ENCODE measurements at places on chromosomes 11 and 22. TPM values are rescaled to one million over a fixed set of nuclear protein-coding genes. Genes with fewer than 3 reads are reported as not detected.

GRCh38 chr11:89405629-89406028 lies 85.5 kb downstream of the NOX4 start:
- no peak for DNase-seq

- no peak for DNase-seq
Measured at GRCh38 chr11:80371931-80372330, 931.1 kb upstream of the TENM4 start.

The DSCAML1 gene
- 4.0 TPM for total RNA-seq

DNA sequence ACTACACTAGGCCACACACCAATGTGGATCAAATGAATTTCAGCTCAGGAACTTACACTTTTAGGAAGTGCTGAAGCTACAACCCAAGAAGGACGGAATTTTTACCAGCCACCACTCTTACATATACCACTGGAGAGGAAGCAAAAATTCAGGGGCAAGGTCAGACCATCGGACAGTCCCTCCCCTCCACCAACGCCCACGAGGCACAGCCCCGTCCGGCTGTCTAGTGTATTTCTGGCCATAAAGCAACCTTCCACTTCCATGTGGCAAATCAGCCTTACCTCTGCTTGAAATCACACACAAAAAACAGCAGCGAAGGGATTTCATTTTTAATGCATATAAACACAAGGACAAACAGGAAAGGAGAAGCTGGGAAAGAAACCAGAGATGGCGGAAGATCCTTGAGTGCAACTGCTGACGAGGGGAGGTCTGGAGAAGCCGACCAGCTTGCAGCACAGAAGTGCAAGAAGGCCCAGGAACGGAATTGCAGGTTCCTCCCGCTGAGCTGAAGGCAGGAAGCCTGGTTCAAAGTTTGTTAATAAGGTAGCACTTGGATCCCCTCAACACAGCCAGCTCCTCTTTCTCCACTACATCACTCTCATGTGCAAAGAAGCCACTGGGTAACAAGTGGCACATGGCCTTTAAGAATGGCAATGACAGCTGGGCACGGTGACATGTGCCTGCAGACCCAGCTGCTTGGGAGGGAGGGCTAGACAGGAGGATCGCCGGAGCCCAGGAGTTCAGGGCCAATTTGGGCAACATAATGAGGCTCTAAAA lies 71.5 kb downstream of the SHANK2 start:
- DNase-seq: no peak

The SPDYC gene
- total RNA-seq: not detected

GRCh38 chr11:95585069-95585751 lies 204.4 kb downstream of the FAM76B start:
- no peak for DNase-seq

- no peak for DNase-seq
Measured at GRCh38 chr11:35277827-35278226, 138.9 kb downstream of the CD44 start.

- no peak for DNase-seq
Measured at GRCh38 chr11:61586792-61587430, 6.0 kb upstream of the SYT7 start.

DNA sequence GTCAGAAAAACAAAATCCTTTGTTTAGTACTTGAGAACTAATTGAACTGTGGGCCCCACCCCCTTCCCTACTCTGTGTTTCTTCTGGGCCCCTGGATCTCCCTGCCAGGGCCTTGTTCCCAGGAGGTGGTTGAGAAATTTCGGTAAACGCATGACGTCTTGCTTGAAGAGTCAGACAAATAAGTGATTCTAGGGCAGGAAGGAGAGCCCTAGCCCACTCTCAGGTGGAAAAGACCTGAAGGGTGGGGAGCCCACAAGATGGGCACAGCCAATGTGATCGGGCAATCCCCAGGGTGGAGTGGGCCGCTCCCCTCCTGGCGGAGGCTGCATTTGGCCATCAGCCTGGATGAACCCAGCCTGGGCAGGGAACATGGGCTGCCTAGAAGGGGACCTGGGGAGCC lies 16.8 kb upstream of the P2RY2 start:
- no peak for DNase-seq

GRCh38 chr22:42966497-42966896 lies 48.5 kb downstream of the PACSIN2 start:
- no peak for DNase-seq

The TESMIN gene
- 7.5 TPM for total RNA-seq

DNA sequence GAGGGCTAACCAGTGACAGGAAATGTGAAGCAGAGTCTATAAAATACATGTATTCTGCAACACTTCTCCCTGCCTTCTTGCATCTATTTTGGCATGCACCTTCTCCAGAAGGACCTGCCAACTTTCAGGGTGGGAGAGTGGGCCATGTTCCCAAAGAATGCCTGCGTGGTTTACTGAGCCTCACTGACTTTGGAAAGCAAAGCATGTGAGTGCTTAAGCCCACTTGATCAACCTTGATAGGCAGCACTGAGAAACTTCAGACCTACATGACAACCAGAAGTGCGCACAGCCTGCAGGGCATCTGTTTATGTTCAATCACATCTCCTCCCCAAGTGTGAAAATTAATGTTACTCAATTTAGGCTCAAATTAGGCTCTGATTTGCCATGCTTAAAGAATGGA lies 69.2 kb downstream of the AMOTL1 start:
- DNase-seq: no peak

The KRTAP5-11 gene
- not detected for total RNA-seq

DNA sequence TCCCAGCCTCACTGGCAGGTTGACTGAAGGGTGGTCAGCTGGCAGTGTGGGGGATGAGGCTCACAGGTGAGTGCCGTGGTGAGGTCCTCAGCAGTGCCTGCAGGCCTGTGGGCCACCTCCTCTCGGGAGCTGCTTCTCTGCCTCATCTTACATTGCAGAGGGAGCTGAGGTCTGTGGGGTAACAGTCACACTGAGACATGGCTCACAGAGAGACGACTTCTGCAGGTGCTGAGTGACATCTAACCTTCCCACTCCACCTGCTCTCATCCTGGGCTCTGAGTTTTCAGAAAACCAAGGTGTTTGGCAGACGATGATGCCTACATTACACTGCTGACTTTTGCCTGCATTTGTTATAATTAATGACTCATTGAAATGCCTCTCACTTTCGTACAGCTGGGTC lies 8.8 kb upstream of the SLC5A1 start:
- DNase-seq: no peak

The KRTAP5-10 gene
- not detected for total RNA-seq

DNA sequence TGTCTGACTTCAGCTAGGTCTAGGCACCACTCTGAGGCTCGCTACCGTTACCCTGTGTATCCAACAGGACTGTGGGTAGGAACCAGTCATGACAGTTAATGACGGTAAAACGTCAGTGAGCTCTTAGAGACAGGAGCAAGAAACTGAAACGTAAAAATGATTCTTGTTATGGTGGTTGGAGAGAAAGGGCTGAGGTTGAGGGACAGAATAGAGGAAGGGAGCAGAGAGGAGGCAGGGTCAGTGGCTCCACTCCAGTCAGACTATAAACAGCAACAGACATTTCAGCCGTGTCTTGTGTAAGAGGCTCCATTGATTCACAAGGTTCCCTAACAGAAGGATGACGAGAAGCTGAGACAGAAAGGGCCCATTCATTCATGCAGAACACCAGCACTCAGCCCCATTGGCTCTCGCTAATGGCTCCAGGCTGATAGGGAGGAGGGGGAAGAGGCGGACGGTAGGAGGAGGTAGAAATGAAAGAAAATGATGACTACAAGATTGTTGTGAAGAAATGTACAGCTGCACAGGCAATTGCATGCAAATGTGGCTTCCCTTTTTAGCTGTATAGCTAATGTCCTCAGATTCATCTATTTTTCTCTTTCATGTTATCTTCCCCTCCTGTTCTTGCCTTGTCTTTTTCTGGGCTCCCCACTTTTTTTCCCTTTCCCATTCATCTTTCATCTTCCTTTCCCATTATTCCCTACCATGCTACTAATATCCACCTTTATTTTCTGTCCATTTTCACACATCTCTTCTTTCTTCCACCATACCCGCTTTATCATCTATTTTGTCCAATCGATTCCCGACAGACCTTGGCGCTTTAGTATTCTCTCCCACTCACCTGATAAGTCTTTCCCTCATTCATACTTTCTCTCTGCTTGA lies 34.3 kb downstream of the ETS1 start:
- peak; percentile 88 for DNase-seq

DNA sequence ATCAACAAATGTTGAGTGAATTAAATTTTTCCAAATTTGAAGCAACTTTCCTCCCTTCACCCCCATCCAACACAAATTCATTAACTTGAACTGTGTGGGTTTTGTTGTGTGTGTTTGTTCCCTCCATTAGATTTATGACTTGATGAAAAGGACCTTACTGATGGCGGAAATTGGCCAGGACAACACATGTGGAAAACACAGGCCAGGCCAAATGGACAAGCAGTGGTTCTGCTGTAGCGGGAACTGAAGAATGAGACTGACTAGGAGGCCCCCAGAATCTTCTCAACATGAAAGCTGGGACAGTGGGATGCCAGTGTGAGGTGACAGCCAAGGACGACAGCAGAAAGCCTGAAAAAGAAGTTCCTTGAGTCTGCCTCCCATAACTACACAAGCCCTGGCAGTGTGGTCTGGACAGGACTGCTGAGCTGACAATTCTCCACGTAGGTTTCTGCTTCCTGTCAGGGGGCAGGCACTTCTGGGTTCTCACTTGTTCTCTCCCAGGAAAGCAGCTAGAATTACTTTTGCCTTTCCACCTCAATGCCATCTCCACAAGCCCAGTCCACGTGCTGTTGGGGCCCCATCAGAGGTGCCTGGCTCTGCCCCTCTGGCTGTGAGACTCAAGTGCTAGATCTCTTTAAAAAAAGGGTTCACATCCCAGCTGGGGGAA lies 94.3 kb downstream of the ETS1 start:
- DNase-seq: no peak

DNA sequence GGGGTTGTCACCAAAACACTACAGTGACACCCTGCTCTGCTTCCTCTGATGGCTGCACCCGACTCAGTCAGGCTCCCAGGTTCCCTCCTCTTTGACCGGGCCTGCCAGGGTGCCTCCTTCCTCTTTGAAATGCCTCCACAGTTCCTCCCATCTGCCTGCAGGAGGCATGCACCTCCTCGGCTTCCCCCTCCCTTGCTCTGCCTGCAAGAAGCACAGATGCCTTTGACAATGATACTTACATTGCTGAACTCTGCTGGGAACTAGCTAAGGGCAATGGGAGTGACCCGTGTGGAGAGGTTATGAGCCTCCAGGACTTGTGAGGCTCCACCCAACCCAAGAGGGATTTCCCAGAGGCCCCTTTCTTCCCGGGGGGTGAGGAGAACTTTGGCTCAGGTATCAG lies 674.1 kb downstream of the OPCML start:
- no peak for DNase-seq

DNA sequence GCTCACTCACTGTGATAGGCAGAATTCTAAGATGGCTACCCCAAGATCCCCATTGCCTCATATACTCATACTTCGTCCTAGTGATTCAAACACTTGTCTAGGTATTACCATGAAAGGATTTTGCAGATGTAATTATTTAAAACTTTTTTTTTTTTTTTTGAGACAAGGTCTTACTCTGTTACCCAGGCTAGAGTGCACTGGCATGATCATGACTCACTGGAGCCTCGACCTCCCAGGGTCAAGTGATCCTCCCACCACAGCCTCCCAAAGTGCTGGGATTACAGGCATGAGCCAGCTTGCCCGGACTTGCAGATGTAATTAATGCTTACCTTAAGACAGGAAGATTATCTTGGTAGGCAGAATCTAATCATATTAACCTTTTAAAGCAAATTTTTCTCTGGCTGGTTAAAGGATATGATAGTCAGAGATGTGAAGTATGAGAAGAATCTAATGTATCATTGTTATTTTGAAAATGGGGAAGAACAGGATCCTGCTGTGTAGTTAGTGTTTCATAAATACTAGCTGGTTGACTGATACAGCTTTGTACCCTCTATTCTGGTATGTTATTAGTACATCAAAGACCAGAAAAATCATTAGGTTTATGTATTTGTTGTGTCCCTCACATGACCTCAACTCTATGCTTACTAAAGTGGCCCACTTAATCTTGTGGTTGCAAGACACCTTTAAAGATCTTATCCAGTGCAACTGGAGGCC lies 35.5 kb downstream of the C2CD3 start:
- DNase-seq: no peak

The AQP11 gene
- 0.58 TPM for total RNA-seq

The MYO7A gene
- 0.23 TPM for total RNA-seq

The APOBEC3B gene
- total RNA-seq: 68.1 TPM

DNA sequence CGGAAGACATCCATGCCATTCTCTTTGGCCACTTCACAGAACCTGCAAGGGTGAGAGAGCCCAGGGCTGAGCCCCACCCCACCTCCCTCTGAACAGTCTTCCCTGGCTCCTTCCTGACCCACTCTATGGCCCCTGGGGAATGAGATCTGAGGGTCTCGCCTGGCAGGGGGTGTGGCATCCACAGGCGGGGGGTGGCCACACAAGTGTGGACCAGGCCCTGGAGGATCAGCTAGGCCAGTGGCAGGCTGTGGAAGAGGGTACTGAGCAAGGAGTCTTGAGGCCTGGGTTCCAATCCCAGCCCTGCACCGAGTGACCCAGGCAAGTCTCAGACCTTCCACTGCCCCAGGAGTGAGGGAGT lies 5.6 kb upstream of the LRFN4 start:
- DNase-seq: no peak

The TBCEL gene
- total RNA-seq: 6.1 TPM

DNA sequence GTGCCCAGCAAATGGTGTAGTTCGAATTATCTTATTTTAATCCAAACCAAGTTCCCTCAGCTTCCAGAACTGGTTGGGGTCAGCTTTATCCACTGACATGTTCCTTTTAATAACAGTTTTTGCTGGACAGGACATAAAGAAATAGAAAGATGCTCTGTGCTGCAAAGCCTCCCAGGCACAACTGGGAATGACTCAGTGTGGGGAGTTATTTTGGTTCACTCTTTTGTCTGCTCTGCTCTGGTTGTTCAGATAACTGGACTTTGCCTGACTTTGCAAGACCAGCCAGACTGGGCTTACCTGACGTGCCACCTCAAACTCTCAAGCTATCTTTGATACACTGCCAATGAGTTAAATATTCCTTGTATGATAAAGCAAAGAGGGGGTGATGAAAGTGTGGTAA lies 25.6 kb downstream of the SEZ6L start:
- DNase-seq: no peak

- no peak for DNase-seq
Measured at GRCh38 chr11:82601711-82602110, 132.0 kb downstream of the FAM181B start.

The RASL10A gene
- 0.12 TPM for total RNA-seq

DNA sequence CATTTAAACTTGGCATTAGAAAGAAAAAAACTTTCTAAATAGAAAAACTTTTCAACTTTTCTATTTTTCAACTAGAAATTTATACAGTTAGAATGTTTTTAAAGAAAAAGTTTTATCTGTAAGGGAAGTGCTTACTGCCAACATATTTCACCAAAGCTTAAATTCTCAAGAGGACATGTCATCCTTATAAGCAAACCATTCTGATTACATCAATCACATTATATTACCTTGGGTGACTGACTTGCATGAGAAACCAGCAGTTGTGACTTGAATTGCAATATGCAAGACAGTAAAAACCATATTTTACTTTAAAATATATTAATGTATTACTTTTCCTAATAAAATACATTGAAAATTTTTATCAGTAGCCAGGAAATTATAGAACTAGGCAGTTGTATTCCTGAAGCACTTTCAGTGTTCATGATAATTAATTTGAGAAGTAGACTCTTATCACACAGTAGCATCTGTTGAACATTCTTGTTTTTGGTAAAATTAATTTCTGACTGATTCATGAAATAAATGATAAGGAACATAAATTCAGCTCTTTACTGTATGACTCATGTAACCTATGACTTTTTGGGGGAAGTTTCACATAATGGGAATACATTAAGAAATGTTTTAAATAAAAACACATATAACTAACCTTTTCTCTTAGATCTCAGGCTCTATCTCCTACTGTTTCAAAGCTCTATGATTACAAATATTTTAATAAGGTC lies 345.0 kb upstream of the CCDC179 start:
- no peak for DNase-seq
